BE2C (cell line): ENCODE measurements at places on chromosomes 12 and 14.

DNA sequence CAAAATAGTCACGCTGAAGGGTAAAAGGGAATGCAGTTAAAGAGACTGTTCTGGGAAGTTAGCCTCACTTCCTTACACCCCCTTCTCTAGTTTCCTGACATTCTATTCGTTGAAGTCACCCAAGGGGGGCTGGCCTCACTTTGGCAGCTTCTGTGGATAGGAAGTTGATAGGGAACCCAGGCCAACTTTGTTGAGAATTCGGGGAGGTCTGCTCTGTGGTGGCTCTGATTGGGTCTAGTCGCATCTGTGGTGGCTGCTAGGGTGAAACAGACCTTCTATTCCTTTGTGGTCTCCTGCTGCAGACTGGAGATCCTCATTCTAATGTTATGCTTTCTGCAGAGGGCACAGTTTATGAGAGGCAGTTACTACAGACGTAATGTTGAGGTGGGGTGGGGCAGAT, 28.8 kb upstream of the GZMB start:
- DNase-seq = no peak

DNA sequence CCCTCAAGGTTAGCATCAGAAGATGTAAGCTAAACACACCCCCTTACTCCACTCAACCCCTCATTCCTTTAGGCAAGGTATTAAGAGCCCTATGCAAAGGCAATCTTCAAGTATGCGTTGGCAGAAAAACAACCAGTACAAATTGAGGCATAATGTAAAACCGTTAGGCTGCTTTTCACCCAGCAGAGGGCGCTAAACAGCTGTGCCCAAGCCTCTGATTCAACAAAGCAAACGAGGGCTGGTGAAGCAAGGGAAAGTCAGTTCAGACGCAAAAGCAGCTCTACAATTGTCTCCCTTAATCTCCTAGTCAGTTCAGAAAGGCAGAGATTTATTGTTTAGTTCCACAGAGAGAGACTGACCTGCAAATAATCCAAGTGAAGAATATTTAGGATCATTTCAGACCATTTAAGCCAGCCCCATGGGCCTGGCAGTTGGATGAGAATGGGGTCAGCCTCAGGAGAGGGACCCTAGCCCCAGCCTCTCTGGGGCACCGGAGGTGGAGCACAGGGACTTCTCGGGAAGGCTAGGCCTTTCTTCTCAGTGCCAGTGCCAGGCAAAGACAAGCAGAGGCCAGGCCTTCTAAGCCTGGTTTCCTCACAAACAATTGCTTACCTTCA, 23.5 kb downstream of the DCAF5 start:
- DNase-seq = peak; percentile 77

DNA sequence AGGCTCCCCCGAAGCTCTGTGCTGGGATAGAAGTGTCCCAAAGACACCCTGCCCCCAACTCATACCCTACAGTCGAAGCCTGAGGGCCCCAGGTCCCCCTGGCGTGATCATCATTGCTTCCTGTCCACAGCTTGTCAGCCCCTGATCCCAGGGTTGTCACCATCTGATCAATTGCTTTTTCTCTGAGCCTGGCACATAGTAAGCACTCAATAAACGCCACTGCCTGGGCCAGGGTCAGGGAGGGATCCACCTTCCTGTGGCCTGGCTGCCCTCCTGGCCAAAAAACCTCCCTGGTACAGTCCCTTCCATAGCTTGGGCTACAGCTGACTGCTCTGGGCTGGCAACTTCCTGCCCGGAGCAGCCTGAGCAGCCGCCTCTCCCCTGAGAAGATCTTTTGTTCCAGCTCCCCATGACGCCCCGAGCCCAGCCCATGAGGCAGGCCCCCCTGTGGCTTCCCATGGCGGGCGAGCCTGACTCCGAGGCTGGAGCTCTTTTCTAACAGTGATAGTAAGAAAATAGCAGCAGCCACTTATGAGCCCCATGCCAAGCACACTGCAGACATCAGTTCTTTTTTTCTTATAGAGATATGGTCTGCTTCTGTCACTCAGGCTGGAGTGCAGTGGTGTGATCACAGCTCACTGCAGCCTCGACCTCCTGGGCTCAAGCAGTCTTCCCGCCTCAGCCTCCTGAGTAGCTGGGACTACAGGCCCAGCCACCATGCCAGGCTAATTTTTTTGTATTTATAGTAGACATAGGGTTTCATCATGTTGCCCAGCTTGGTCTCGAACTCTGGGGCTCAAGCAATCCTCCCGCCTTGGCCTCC, 6.5 kb downstream of the SH2B3 start:
- DNase-seq = no peak

- no peak for DNase-seq
These were observed 285.7 kb downstream of the RMST start for GRCh38 chr12:97748298-97748697.

- DNase-seq = no peak
These were observed 324.9 kb upstream of the TMTC1 start for GRCh38 chr12:30108666-30109065.

DNA sequence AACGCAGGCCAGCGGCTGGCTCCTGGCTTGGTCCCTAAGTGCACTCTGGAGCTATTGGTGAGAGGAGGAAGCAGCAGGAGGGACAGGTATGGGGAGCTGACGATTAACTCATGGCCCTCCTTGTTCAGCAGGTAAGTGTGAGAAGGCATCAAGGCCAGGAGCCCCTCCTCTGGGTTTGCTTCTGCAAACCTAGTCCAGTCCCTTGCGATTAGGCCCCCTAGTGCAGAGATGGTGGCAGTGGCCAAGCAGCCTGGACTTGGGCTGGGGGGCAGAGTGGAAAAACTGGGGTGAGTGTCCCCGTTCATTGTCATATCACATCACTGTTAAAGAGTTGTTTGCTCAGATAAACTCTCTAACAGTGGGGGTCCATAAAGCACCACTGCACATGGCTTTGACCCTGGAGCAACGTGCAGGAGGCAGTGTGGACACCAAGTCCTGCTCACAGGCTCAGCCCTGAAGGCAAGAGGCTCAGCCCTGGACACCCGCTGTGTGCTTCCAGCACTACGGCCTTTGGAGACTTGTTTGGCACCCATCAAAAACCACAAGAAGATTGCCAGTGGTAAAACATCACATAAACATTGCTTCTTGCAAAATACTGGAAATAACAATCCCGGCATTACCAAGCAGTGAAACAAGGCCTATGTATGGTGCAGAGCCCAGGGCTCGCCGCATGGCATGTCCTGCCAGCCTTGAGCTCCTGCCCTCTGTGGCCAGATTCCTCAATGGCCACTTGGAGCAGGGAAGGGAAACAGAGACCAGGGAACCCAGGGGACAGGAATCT, 184.3 kb upstream of the RTL1 start:
- no peak for DNase-seq

GRCh38 chr12:2294651-2295475, 242.1 kb downstream of the CACNA1C start:
- DNase-seq = no peak

DNA sequence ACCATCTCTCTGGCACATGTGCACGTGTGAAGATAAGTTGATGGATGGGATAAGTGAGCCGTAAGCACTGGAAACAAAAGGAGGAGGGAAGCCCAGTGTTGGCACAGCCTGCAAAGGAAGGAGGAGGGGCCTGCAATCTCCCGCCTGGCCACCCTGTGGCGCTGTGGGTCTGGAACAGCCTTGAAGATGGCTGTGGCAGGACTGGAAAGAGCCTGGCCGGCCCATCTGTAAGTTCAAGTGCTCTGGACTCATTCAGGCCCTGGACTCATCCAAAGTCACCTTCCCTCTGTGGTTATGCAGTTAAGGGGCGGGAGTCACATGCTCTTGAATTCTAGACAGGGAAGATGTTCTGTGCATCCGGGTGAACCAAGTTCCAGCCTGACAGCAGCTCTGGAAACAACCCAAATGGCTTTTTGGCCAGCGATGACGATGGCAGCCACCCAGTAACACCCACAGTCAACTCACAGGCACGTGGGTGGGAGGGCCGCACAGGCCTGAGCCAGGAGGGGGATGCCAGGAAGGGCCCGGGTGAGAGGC, 50.4 kb downstream of the CHGA start:
- peak; percentile 90 for DNase-seq

GRCh38 chr12:47190271-47190750, 110.6 kb upstream of the AMIGO2 start:
- no peak for DNase-seq

DNA sequence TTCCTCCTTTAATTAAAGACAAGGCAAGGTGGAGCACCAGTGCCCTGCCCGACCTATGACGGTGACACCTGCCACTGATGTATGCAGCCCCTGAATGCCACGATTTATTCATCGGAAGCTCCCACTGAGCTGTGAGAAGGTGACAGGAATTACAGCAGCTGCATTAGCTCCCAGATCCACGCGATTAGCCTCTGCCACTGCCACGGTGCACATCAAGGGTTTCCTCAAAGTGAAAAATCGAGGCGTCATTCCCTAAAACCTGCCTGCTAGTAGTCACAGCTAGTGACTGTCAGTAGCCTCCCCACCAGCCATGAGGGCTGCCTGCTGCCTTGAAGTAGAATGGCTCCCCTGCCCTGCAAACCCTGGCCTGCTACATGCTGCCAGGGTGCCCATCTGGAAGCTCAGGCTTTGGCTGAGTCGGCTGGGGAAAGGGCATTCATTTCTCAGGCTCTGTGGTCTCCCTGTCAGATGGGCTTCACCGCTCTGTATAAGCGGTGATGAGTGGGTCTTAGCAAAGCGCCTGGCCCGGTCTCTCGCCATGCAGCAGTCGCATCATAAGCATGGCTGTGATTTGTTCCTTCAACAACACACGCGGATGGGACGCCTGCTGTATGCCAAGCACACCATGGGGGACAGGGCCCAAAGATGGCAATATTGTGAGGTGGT, 8.2 kb upstream of the BCL11B start:
- no peak for DNase-seq

DNA sequence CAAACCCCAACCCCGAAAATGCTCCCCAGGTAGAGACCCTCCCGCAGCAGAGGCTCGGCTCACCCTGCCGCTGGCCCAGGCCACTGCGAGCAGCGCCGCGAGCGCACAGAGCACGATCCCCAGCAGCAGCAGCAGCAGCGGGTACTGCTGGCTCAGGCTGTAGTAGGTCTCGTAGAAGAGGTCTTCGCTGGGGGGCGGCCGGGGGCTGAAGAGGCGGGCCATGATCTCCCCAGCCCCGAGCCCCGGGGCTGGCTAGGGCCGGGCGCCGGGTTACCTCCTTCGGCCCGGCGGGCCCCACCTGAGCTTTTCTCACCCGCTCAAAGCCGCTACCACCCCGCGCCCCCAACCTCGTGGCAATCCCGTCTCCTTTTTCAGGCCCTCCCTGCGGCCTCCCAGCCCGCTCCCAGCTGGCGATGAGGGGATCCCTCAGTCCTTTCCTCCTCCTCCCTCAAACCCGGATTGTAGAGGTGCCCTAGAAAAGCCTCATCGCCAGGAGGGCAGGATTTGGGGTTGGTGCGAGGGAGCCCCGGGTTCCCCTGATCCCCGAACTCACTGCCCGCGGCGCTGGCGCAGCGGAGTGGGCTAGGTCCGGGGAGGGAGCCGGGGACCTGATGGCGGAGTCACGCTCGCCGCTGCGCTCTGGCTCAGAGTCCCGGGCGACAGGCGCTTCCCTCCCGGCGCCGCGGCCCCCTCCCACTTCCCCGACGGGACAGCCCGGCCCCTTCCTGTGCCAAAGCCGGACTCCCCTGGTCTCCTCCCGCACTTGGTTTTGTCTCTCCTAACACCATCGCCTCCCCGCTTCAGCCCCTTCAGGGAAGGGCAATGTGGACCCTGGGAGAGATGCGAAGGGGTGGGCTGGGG, at the start of gene ADCY4:
Gene ADCY4, minus strand, starts transcription at position 641 of the 861 bp plus-strand sequence. Its CDS starts 419 bp downstream, at position 222.
- DNase-seq = no peak

- DNase-seq = peak; percentile 86
These were observed 87.6 kb upstream of the HIF1A start for GRCh38 chr14:61607570-61608244.

GRCh38 chr14:100975671-100976070, 72.1 kb upstream of the RTL1 start:
- no peak for DNase-seq

GRCh38 chr12:131928711-131929580, at the start of gene PUS1:
Gene PUS1, plus strand, starts transcription at chr12:131929276. Its CDS starts 447 bp downstream, at chr12:131929723.
- DNase-seq = peak; percentile 96

DNA sequence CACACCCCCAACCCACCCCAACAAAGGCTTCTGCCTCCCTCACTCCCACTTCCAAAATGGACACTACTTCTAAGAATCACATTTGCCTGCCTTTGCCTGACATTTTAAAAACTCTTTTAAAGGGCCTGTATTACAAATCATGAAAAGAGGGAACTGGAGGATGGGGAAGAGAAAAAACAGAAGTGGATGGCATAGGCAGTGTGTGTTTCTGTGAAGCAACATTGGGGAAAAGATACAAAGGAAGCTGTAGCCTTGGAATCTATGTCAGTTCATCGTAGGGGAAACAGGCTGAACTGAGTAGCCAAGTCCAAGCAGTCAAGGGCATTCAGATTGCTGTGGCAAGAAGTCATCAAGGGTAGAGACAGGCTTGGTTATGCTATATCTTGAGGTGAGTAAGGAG, 273.9 kb downstream of the BTG1 start:
- no peak for DNase-seq

GRCh38 chr14:34461334-34462131, 507 bp downstream of the SPTSSA start:
- DNase-seq = peak; percentile 63

DNA sequence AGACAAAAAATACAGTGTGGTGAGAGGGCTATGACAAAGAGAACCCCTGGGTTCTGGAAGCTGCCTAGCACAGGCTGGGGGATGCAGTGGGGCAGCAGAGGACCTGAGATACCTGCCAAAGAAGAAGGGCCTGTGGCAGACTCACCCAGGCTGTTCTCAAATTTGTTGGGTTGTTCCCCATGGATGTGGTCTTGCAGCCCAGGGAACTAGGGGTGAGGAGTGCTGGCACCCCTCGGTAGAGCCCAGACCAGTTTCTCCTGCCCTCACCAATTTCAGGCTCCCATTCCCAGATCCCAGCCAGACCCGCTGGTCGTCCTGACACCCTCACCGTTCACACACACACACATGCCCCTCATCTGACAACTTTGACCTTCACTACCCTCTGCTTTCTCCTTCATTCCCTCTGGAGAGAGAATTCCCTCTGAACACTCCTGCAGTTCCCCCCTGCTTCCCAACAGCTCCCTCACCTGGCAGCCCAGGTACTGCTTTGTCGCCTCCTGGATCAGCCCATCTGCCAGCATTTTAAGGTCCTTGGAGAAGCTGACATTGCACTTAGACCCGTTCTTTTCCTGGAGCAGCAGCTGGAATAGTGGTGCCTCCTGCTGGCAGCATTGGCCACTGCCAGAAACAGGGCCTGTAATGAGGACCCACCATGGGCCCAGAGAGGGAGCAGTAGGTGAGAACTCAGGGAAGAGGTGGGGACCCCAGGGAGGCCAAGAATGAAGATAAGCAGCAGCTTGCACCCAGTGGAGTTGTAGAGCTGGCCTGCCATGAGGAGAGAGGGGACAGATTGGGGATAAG, 5.9 kb upstream of the GDF11 start:
- peak; percentile 71 for DNase-seq

GRCh38 chr12:100365411-100365810, 8.5 kb downstream of the SLC17A8 start:
- DNase-seq = no peak

- DNase-seq = no peak
These were observed 2.5 kb upstream of the INF2 start for GRCh38 chr14:104686624-104687517.

- peak; percentile 36 for DNase-seq
These were observed 238.5 kb downstream of the GPHN start for GRCh38 chr14:66746316-66747006.
